ENCODE measurements at places on chromosomes 13 and 19. TPM values are rescaled to one million over a fixed set of nuclear protein-coding genes. Genes with fewer than 3 reads are reported as not detected.

NKPD1 gene
- total RNA-seq, result 0.05 TPM

PEG3 gene
- total RNA-seq, result 0.60 TPM

ZNF607 gene
- total RNA-seq, result 1.4 TPM

ANKRD24 gene
- not detected for total RNA-seq

MEIS3 gene
- total RNA-seq, result not detected

ZNF43 gene
- 8.9 TPM for total RNA-seq

ZNF665 gene
- total RNA-seq, result 6.7 TPM

ITGBL1 gene
- 3.6 TPM for total RNA-seq

PLK5 gene
- total RNA-seq, result not detected

STOML3 gene
- total RNA-seq, result not detected

ADGRL1 gene
- total RNA-seq, result 3.2 TPM

KLK11 gene
- not detected for total RNA-seq

PSG6 gene
- total RNA-seq, result not detected

ONECUT3 gene
- not detected for total RNA-seq

ADM5 gene
- total RNA-seq, result 0.33 TPM

ZNF667 gene
- total RNA-seq, result 0.94 TPM

C1QTNF9B gene
- total RNA-seq, result not detected

PBX4 gene
- not detected for total RNA-seq

ADGRE1 gene
- total RNA-seq, result not detected

MBD3L1 gene
- total RNA-seq, result not detected

NOVA2 gene
- total RNA-seq, result 9.7 TPM

NLRP5 gene
- total RNA-seq, result not detected

WDR88 gene
- total RNA-seq, result not detected

PRR20A gene
- not detected for total RNA-seq

SPRYD7 gene
- 8.5 TPM for total RNA-seq

ZNF536 gene
- total RNA-seq, result not detected

LILRA1 gene
- not detected for total RNA-seq

MEF2B gene
- 0.10 TPM for total RNA-seq

CRB3 gene
- not detected for total RNA-seq

C19orf81 gene
- 5.9 TPM for total RNA-seq

LILRB1 gene
- total RNA-seq, result not detected

HTR2A gene
- not detected for total RNA-seq

TEX101 gene
- not detected for total RNA-seq

TMEM59L gene
- total RNA-seq, result 0.07 TPM

ZNF91 gene
- 6.6 TPM for total RNA-seq

KRTDAP gene
- not detected for total RNA-seq

HS6ST3 gene
- total RNA-seq, result 0.10 TPM

SIX5 gene
- 8.6 TPM for total RNA-seq

MYO16 gene
- total RNA-seq, result 0.05 TPM

SLC25A41 gene
- not detected for total RNA-seq

KLF5 gene
- total RNA-seq, result 4.3 TPM

CD209 gene
- not detected for total RNA-seq

PRR19 gene
- total RNA-seq, result 0.27 TPM

ZNF441 gene
- 2.8 TPM for total RNA-seq

CLEC4G gene
- total RNA-seq, result not detected

UPK1A gene
- not detected for total RNA-seq

ZNF835 gene
- 0.40 TPM for total RNA-seq

CADM4 gene
- 1.1 TPM for total RNA-seq

GPR12 gene
- total RNA-seq, result not detected

KLK4 gene
- not detected for total RNA-seq

UCHL3 gene
- total RNA-seq, result 77.2 TPM
